ENCODE measurements at places on chromosomes 1 and 21.

GRCh38 chr1:15488371-15488770, 12.5 kb downstream of the CELA2B start:
- DNase-seq = no peak

DNA sequence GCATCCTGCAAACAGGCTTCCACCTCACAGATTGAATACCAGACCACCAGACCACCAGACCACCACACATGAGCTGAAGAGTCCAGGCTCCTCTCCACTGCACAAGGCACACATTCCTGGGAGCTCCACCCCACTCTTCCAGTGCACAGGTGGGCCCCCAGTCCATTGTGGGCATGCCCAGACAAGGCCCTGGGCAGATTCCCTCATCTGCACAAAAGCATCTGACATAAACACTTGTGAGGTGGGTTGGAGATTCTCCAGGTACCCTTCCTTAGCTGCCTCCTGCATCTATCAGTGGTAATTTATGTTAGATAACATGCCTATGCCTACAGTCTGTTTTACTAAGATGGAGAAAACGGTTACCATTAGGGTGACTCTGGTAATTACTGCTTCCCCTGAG, 11.6 kb upstream of the CTBS start:
- no peak for DNase-seq

DNA sequence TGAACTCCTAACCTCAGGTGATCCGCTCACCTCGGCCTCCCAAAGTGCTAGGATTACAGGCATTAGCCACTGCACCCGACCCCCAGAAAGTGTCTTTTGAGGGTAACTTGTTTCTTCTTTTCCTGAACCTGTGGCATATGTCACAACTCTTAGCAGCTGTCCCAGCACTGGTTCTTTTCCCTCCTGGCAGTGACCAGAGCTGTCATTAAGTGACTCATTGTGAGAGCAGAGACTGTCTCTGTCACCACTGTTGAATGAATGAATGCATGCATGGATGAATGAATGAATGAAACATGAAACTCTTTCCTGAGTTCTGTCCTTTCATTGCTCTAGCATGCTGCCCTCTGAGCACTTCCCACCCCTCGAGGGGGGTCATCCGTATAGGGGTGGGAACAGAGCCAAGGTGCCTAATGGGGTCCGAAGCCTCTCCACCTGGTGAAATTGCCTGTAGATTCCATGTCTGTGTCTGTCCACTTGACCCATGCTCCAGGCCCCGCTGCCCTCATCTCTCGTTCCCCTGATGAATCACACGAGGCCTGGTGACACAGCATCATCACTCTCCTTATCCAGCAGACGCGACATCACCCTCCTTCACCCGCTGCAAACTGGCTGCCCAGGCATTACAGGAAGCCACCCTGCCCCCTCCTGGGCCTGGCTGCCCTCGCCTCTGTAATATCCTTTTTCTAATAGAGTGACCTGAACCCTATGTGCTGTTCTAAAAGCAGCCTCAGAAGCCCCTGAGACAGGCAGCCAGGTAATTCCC, 75.0 kb downstream of the IGSF21 start:
- no peak for DNase-seq

DNA sequence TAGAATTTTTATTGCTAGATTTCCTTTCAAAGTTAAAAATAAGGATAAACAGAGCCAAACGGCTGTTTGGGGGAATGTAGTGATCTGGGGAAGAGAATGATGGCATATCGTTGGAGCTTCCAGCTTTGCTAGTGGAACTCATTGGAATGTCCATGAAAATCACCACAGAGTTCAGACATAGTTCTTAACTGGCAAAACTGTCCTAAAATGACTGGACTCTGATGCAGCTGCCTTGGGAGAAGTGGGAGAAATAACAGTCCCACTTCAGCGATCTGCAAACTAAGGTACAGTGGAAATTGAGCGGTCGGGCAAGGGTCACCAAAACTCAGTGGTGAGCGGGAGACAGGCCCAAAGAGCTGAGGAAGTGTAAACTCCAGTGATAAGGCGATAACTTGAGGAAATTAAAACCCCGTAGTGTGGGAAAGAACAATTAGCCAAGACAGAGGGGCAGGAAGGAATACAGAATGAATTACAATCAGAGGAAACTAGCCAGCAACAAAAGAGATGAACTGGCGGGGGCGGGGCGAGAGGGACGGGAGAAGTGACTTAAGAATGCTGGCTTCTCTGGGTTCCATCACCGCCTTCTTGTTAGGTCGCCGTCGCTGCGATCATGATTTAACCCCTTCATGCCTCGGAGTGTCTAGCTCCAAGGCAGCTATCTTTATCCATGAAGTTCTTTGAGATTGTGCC, 89.8 kb upstream of the ARHGAP29 start:
- no peak for DNase-seq

DNA sequence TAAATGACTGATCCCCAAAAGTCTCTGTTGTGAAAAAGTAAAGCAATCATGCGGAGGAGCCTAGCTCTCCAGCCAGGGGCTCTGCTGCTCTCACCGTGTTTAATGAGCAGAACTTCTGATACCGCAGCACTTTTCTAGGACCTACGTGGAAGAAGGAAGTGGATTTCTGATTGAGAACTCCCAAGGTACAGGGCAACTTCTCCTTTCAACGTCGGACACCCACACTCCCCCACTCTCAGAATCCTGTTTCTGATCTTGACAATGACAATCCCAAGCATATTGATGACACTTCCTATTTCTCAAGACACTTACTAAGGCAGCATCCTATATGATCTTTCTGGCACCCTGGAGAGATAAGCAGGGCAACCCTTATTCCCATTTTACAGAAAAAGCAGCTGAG, 78.4 kb downstream of the PROX1 start:
- DNase-seq = no peak

GRCh38 chr1:203656796-203657747, 30.4 kb downstream of the ATP2B4 start:
- DNase-seq = no peak

- DNase-seq = no peak
These were observed 48.3 kb upstream of the DPH5 start for GRCh38 chr1:101073836-101074235.

DNA sequence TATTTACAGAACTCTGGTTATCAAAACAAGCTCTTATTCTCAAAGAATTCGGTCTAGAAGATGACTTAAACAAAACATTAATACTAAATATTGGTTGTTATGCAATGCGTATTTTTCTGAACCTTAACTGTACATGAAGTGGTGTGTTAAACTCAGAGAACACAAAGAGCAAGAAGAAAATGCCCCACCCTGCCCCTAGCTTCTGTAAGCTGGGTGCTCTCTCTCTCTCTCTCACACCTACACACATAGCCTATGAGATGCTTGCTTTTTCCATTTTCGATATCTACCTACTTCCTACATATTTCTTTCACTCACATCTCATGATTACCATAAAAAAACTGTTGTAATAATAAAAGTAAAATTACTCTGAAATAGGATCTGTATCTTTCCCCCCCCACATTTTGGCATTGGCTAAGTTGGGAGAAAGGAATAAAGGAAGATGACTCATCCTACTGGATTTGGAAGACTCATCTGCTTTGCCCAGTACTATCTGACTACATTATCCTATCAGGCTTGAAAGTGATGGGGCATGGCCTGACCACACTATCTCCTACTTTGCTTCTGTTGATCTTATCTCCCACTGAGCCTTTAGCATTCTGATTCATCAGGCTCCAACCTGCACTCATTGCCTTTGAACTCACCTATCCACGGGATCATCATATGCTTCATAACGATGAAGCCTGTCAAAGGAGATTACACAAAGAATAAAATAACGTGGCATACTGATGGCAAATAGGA, 2.9 kb downstream of the CRYZ start:
- DNase-seq = no peak

DNA sequence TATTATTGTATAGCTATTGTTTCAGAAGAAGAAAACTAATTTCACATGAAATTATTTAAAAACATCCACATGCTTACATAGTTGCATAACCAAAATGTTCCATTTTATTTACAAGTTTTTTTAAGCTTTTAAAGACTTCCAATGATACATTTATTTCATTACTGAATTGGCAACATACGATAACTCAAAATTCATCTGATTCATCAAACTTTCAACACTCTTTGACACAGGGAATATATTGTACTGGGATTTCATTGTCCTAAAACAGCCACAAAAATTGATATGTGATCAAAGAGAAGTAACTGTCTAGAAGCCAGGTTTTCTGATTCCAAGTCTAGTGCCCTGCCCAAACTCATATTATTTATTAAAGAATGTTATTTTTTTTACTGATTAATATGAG, 131.4 kb upstream of the USP24 start:
- no peak for DNase-seq

DNA sequence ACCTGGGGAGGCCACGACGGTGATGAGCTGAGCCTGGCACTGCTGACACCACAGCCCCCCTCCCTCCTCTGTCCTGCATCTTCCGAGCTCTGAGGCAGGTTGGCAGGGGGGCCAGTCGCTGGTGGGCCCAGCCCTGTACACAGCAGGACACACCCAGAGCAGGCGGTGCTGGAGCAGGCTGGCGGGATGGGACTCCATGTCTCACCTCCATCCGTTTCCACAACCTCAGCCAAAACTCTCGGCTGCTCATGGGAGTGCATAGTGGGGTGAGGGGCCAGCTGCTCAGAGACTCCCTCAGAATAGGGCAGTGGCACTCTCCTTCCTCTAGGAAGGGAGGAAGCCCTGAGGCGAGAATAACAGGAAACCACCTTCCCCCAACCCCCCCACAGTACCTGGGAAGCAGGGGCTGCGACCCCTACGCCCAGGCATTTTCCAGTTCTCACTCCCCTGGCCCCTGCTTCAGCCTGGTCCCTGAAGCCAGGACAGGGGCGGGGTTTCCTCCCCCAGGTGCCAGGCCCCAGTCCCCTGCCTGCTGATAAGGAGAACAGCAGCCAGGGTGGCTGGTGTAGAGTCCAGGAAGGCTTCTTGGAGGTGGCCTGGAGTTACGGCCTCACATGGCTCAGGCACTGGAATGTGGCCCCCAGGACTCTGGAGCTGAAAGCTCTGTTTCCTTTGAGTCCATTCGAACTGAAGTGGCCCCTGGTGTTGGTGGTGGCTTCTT, 3.2 kb upstream of the IBA57 start:
- DNase-seq = no peak

- no peak for DNase-seq
These were observed 10.7 kb downstream of the MR1 start for GRCh38 chr1:181044449-181044966.

DNA sequence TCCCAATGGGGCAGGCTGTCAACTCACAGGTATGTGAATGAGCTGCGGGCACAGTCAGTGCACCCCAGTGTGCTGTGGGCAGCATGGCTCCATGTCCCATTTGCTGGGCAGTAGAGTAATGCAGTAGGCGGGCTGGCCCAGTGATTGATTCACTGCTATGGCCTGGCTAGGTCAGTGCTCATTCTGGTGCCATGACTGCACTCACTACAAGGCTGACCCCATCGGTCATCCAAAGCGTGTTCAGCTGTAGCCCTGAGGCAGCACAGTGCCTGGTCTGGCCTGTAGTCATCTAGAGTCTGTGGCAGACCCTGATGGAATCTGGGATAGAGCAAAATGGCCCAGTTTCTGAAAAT, 7.4 kb downstream of the HYI start:
- no peak for DNase-seq

DNA sequence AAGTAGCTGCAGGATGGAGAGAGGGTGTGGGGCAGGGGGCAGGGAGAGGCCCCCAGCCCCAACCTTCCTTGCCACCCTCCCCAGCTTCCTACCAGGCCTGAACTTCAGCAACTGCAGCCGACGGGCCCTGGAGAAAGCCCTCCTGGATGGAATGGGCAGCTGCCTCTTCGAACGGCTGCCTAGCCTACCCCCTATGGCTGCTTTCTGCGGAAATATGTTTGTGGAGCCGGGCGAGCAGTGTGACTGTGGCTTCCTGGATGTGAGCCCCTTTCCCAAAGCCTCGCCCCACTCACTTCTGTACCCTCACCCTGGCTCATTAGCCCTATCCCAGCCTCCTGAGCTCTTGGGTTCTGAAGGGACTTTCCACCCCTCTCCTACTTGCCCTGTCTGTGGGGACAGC, 6.0 kb downstream of the ADAM15 start:
- DNase-seq = no peak

- DNase-seq = no peak
These were observed 617 bp downstream of the KIRREL1 start for GRCh38 chr1:157993918-157994605.

DNA sequence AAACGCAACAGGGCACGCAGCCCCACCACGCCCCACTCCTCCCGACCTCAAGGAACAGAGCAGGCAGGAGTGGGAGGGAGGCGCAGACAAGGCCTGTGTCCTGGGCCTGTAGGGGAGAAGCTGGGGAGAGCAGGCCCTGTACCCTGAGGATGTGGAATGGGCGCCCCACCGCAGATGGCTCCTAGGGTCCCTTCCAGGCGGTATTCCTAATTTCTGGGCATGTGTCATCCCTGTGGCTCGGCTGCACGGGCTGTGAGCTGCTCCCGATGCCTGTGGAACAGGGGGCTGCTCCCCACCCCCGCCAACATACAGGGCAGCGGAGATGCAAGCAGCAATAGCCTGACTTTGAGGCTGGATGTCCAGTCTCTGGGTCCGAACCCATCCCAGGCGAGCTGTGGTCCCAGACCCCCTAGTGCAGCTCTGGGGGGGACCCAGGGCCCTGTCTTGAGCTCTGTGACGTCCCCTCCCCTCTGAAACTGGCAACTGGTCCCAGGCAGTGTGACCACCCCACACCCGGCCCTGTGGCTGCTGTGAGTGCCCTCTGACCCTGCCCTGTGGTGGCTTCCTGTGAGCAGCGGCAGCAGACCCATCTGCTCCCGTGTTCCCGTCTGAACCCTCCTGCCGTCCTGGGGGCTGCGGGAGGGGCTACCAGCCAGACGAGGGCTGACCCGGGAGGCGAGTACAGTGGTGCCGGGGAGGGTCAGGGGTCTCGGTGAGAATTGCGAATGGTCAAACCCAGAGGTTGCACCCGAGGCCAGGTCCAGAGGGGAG, 13.9 kb upstream of the COL6A2 start:
- no peak for DNase-seq

GRCh38 chr1:101040666-101041065, 15.1 kb upstream of the DPH5 start:
- no peak for DNase-seq

- DNase-seq = no peak
These were observed 84.7 kb downstream of the PHTF1 start for GRCh38 chr1:113674591-113674990.

GRCh38 chr21:42847726-42848125, 31.6 kb downstream of the WDR4 start:
- no peak for DNase-seq

DNA sequence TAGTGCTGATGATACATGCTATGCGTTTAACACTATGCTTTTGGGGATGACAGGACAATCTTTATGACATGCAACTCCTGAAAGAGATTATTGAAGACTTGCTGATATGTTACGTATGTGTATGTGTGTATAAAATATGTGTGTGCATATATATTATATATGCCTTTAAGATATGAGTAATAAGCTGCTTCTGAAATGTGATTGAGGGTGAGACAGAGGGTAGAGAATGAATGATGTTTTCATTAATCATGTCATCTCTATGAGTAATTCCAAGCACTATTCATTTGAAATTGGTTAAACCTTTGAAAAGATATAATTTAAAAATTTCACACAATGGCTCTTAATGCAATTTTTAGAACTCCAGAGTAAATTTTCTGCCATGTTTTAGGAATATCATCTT, 5.8 kb downstream of the BCL9 start:
- DNase-seq = no peak
